ENCODE measurements at places on chromosomes 7 and 10. TPM values are rescaled to one million over a fixed set of nuclear protein-coding genes. Genes with fewer than 3 reads are reported as not detected.

Gene DKK1
- polyA plus RNA-seq, result 0.12 TPM

Gene CXCL12
- polyA plus RNA-seq, result 0.54 TPM

Gene GIMAP6
- polyA plus RNA-seq, result not detected

Gene ZNF853
- polyA plus RNA-seq, result 8.7 TPM

Gene C10orf62
- not detected for polyA plus RNA-seq

Measured in neural cell (in vitro differentiated cells).